NCI-H1092 (cell line): ENCODE measurements at places on chromosomes 2 and 18.

GRCh38 chr2:165022781-165023180, 67.5 kb upstream of the SLC38A11 start:
- no peak for DNase-seq

GRCh38 chr18:63273222-63273927, 46.2 kb downstream of the BCL2 start:
- no peak for DNase-seq

DNA sequence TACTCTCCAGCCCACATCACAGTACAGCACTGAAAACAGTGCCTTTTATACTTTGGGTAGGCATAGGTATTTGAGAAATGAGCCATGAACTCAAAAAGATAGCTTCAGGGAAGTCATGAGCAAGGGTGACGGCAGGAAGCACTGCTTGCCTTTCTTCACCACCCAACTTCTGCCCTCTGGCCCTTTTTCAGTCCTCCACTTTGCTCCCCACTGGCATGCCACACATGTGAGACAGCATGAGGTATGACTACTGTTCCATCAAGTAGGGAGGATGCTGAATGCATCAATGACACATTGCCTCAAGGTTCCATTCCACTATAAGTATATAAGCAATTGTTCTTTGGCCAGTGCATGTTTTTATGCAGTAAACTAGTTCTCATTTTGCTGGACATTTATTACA, 373.0 kb downstream of the NRXN1 start:
- no peak for DNase-seq

DNA sequence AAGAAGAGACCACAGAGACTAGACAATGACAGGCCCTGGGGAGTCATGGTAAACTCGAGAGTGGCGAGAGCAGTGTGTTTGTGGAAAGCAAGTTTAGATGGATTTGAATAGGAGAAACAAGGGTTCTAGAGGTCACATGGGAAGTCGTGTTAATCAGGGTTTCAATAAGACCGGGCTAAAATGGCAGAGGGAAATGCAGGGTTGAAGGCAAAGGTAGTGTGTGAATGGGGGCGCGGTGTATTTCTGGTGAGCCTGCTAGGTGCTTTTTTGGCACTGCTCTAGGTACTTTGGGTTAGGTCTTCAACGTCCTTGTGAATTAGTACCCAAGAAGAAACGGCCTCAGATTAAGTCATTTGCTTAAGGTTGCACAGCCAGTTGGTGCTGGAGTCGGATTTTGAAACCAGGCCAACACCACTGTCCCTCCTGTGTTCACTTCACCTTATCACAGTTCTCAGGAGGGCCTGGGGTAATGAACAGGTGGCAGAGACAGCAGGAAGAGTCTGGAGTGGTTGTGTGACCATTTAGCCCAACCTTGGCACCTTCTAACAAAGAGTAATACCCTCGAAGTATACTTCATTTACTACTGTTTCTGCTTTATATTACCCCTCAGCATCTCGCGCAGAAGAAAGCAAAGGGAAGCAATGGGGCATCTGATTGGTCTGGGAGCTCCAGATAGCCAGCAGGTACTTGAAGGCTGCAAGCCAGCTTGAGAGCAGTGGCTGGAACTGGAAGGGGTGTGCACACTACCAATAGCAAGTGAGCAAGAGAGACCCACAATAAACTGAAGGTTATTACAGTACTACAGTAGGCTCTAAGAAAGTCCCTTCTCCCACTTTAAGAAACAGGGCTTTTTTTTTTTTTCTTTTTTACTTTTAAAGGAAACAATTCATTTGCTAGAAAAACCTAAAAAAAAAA, 33.4 kb upstream of the GAREM2 start:
- DNase-seq: no peak
